Non-pigmented ciliary epithelial cell (primary cell): ENCODE measurements at places on chromosomes 16 and 17.

GRCh38 chr17:76195281-76196096 is 44.8 kb downstream of the RNF157 start:
- DNase-seq: no peak

DNA sequence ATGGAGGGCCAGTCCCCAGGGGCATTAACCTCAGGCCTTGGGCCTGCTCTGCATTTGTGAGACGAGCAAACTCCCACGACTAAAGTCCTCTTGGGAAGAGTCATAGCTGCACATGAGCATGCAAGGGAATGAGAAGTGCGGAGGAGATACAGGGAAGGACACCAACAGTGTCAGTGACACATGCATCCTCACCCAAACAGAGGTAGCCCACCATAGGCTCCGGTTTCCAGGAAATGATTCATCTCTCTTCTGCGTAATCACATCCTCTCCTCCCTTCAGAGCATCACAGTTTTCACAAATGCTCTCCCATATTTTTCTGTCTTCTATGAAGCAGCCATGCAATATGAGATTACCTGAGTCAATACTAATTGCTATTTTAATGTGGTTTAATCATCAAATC is 725.7 kb upstream of the GOT2 start:
- peak; percentile 15 for DNase-seq

- no peak for DNase-seq
Measured at GRCh38 chr16:30032083-30032819, 1.2 kb upstream of the TLCD3B start.

GRCh38 chr16:10678655-10679054 is 16.1 kb downstream of the TEKT5 start:
- no peak for DNase-seq

DNA sequence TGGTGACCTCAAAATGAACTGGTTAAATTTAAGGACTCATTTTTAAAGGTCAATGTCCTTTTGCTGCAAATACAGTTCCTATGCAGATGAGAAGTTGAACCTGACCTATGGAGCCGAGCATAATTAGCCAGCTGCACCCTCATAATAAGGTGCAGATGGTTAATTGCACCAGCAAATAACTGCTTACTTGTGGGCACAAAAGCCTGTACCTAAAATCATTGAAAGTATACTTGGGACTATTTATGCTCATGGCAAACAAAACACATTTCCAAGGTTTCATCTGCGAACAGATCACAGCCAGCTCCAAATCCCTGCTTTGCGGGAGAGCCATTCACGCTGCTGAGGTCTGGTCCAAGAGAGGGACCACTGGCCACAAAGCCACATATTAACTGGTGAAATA is 13.0 kb downstream of the HYDIN start:
- DNase-seq: no peak

DNA sequence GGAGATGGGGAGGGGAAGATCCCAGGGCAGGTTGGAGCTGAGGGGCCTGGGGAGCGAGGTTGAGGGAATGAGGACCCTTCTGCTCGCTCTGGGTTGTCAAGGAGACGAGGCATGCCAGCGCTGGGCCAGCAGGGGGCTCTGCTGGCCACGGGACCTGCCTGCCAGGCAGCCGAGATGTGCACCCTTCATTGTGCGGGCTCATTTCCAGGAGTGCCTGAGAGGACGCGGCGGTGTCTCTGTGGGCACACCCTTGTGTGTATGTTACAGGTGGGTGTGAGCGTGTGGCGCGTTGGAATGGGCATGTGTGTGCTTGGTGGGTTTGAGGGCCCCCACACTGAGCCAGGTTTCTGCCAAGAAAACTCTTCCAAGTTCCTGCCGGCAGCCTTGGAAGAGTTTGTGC is 15.9 kb downstream of the ARHGAP23 start:
- no peak for DNase-seq

GRCh38 chr17:67353161-67353560 is 13.2 kb downstream of the PSMD12 start:
- no peak for DNase-seq

DNA sequence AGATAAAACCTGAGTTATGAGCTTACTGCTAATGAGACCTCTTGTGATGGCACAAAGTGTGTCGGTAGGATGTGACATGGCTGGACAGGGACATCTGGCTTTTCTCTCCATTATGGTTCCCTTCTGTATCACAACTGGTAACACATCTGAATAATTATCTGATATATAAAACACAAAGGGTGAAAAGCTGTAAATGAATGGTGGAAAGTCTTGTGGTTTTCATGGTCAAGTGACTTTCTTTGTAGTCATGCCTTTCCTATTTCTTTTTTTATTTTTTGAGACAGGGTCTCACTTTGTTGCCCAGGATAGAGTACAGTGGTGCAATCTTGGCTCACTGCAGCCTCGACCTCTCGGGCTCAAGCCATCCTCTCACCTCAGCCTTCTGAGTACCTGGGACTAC is 35.3 kb upstream of the ZFHX3 start:
- DNase-seq: no peak

GRCh38 chr17:56595108-56595418 is 1.6 kb downstream of the NOG start:
- DNase-seq: no peak

- DNase-seq: no peak
Measured at GRCh38 chr17:60557805-60558204, 31.8 kb upstream of the APPBP2 start.

DNA sequence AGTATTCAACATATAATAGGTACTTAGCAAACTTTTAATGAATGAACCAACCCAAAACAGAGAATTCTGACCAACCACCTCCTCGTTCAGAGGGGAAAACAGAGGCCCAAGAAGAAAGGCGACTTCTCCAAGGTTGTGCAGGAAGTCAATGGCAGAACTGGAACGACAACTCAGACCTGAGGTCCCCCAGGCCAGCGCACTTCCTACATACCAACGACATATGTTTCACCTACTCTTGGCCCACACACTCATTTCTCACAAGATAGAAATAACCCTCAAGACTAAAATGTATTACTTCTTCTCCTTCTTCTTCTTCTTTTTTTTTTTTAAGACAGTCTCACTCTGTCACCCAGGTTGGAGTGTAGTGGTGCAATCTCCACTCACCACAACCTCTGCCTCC is 14.4 kb downstream of the CHCT1 start:
- DNase-seq: no peak

DNA sequence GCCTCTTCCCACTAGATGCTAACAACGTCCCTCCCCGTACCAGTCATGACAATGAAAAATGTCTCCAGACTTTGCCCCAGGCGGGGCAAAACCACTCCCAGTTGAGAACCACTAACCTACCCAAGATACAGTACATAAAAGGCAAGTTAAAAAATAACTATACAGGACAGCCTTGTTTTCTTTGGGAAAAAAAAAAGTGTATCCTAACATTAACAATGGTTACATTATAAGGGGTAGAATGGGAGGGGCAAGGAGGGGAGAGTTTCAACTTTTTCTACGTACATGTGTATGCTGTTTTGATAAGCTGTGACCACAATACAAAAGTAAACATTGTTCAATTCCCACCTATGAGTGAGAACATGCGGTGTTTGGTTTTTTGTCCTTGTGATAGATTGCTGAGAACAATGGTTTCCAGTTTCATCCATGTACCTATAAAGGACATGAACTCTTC is 94.9 kb downstream of the TOX3 start:
- DNase-seq: no peak
